Upper lobe of right lung (tissue), 1 donor: ENCODE measurements at places on chromosomes 1 and 21. TPM values are rescaled to one million over a fixed set of nuclear protein-coding genes. Genes with fewer than 3 reads are reported as not detected.

DNA sequence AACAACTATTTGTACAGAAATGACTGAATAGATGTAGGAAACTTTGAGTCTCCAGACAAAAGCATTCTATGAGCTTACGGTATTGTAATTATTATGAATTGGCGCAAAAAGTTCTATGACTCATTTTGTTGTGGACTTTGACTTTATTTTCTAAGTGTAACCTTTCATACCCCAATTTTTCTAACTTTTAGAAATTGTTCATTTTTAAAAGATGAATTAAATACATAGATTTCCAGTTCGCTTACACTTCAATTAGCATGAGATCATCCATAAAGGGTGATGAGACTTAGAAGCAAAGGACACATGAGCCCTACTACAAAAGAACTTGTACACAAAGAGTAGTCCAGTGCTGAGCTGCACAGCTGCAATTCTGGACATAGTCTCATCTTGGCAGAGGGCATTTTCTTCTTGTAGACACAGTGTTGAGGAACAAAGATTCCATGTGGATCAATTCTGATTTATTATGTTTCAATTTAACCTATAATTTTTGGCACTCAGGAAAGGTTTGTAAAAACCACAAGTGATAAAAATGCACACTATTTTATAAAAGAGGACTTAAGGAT, 431.1 kb downstream of the LRRIQ3 start:
- no peak for DNase-seq

DNA sequence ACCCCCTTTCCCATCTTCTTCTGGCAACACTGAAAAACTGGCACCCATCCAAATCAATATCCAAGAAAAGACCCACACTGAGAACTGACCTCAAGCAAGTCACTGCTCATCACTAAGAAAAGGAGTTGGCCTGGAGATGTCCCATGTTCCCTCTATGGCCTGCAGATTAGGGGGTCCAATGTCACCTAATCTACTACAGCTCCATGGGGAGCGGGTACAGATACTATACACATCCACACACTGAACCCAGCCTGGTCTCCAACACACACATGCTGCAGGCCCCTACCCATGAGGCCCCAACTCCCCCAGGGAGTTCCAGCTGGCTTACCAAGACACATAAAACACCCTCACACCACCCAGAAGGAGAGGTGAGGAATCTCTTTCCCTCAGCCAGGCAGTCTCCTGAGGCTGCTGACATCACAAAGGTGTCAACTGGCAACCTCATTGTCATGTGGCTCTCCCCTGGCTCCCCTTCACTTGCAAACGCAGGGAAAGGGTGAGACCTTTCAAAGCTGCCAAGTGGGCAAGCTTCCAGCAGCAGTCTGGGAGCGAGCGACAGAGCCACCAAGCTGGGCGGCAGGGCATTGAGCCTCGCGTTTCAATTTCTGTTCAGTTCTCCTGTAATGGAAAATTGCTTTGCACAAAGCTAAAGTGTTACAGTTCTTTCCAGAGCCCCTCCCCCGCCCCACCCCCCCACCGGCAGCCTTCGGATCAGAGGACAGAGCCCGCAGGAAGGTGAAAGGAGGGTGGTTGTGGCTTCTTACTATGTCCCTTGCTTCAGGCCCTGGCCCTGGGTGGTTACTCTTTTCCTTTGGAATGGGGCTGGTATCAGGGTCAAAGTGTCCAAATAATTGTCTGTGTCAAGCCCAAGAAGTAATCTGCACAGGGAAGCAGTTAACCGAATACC, at the start of gene LRRC52:
LRRC52 (plus strand) TSS at position 469 of the 907 bp plus-strand sequence; CDS start at position 766, 297 bp downstream.
- DNase-seq, result peak; percentile 74

DNA sequence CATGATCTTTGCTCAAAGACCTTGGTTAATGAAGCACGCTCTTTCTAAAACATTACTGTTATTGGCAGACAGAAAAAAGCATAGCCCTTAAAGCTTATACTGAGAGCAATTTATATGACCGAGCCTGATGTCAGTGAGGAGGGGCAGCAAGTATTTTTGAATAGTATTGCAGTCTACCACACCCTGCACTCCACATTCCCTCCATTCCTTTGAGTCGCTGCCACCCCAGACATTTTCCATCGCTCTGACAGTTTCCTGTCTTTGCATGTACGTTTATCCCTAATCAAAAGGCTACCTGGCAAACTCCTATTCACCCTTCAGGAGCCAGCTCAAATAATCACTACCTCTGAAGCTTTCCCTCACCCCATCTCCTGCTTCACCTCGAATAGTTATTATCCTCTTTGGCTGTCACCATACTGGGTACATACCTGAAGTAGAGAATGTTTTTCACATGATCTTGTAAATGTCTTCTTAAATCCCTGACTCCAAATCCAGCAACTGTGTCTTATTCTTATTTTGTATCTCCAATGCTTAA, 5.5 kb upstream of the JUN start:
- no peak for DNase-seq

DNA sequence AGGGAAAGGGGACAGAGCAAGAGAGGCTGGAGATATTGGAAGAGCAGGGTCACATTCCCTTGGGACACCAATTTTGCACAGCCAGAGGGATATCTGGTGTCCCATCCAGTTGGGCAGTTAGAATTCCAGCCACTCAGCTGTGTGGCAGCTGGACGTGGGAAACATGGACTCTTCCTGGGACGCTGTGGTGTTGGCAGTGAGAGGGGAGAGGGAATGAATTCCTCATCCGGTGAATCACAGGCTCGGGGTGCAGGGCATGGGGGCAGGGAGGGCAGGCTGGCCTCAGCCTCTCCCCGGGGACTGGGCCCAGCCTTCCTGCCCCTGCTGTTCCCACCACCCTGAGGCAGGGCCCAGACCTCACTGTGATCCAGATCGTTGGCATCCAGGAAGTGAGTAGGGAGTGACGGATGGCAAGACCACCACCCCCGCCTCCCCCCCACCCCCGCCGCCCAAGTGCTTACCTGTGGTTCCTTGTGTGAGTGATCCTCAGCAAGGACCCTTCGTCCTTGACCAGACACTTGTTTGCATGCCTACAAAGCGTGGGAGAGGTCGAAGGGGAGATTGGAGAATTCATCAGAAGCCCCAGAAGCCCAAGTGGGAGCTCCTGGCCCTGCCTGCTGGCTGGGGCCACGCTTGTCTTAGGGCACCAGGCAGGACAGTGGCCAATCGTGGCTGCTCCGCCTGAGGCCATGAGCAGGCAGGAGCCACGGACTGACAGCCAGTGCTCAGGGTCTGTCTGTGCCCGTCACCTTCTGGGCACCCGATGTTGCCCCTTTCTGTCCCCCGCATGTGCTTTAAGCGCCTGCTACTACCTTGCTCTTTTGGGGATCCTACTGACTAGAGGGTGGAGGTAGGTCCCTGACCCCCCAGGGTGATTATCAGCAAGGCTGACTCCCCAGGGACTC, 8.7 kb downstream of the WNT3A start:
- peak; percentile 47 for DNase-seq

DNA sequence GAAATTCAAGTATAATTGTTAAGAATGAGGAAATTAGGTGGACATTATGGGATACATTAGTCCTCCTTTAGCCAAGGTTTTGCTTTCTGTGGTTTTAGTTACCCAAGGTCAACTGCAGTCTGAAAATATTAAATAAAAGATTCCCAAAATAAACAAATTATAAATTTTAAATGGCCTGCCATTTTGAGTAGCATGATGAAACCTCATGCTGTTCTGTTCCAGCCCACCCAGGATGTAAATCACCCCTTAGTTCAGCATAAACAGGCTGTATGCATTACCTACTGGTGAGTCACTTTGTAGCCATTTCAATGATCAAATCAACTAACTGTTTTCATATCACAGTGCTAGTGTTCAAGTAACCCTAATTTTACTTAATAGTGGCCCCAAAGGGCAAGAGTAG, 132.5 kb upstream of the LYPLAL1 start:
- DNase-seq, result no peak

DNA sequence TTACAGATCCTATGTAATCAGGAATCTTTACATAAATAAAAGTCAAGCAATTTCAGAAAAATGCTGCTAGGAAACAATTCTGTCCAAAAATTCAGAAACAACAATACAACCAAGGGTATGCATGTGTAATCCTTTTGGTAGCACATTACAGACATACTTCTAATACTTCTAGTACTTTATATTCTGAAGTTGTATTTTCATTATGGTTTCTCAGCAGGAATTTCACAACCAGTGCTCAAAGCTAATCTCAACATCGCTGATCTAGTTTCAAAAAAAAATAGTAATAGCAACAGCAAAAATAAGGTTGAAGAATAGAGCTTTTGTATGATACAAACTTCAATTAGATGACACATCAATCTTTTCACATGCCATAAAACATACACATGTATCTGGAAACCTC, 545.2 kb downstream of the LTN1 start:
- no peak for DNase-seq

GRCh38 chr1:68112835-68113243, 62.4 kb upstream of the DIRAS3 start:
- DNase-seq, result no peak

GRCh38 chr1:178619042-178619927, 105.8 kb upstream of the RALGPS2 start:
- no peak for DNase-seq

GRCh38 chr21:39114871-39115575, 68.2 kb downstream of the PSMG1 start:
- no peak for DNase-seq

DNA sequence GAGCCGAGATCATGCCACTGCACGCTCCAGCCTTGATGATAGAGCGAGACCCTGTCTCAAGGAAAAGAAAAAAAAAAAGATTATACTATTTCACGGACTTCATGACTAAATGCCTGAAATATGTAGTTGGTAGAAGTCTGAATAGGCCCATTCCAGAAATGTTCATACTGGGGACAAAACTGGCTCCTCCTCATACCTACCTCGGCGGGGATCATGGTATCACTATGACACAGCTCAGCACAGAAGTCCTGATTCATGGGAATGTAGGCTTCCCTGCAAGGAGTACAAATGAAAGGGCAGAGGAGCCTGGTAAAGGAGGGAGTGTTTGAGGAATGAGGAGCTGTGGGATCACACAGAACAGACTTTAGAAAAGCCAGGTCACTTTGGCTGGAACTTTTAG, 5.0 kb downstream of the SPATA46 start:
- no peak for DNase-seq

- DNase-seq, result no peak
Measured at GRCh38 chr1:225694151-225694603, 41.3 kb upstream of the ENAH start.

DNA sequence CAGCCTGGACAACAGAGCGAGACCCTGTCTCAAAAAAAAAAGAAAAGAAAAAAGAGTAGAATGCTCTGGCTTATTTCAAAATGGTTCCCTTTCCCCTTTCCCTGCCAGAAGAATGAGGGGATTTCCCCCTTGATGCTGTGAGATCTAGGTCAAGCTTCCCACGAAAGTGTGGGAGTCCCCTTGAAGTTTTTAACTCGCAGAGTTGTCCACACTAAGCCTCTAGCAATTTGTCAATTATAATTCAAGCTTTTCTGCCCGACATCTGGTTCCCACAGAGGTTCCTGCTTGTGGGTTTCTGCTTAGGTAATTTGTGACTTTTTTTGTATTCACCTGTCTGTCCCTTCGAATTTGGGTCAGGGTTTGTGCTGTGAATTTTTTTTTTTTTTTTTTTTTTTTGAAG, 62.8 kb downstream of the ZFYVE9 start:
- DNase-seq, result no peak

DNA sequence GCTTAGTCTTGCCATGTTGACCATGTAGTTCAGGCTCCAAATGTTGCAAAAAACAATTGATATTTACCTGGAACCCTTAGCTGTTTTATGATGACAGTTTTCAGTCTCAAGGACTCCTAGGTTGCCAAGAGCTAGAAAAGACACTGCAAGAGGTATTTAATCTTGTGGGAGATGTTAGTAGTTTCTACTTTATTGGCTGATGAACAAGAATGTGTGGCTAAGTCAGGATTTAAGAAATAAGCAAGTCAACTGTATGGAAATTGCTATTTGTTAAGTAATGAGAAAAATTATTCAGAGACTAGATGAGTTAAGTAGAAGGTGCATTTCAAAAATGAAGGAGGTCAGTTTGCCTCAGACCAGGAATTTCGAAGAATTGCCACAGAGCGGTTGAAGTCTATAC, 639.7 kb upstream of the USP24 start:
- no peak for DNase-seq

DNA sequence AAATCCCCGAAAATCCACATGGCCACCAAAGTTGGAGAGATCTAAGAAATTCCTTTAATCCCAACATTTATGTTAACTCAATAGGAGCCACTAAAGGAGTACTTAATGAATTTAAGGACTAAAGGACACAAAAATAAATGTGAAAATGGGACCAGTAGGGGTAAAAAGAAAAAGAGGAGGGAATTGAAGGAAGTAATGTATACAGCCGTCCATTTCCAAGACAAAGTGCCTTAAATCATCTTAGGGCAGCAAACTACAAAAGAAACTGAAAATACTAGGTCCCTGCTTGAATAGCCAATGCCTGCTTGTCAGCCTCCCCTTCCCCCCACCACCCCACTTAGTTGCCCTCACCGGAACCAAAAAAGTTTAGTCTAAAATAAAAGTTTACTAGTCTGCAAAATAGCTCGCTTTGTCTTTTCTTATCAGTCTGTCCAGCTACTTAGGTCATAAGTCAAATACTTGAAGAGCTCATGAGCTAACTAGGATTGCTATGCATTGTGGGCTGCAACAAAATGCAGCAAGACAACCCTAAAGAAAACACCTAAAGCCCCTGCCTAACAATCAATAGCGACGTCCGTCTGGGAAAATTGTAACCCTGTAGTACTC, 66.3 kb upstream of the TLR5 start:
- no peak for DNase-seq

- DNase-seq, result no peak
Measured at GRCh38 chr1:218479436-218480115, 134.4 kb downstream of the TGFB2 start.

GRCh38 chr1:26158908-26159742, at the start of gene FAM110D:
FAM110D (plus strand) TSS chr1:26159079; CDS start chr1:26161292, 2,213 bp downstream.
- DNase-seq, result peak; percentile 53

DNA sequence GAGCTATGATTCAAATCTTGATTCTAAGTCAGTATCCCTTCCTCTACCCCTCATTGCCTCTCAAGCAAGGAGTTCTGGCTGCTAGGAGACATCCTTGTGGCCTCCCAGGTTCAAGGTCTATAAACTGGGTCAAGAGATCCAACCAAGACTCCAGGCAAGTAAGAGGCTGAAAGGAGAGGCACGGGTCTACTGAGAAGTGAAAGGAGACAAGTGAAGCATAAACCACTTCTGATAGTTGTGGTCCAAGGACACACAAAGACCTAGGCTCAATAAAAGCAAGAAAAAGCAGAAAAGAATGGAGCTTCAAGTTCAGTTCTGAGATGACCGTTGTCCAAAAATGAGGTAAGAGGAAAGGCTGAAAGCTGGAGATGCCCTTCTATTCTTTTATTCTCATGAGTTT, 17.8 kb upstream of the PPP2R5A start:
- no peak for DNase-seq

GRCh38 chr1:236120721-236121153, 21.6 kb upstream of the GPR137B start:
- no peak for DNase-seq

Gene FBLIM1
- total RNA-seq, result 39.0 TPM

Gene FABP3
- total RNA-seq, result 63.6 TPM

Gene GSTM2
- total RNA-seq, result 37.3 TPM

Gene GPR3
- 0.90 TPM for total RNA-seq

Gene ZBTB8B
- total RNA-seq, result not detected

Gene CYP4A11
- total RNA-seq, result not detected

Gene RGSL1
- not detected for total RNA-seq

Gene DNAJC28
- total RNA-seq, result 2.3 TPM
